ENCODE measurements at places on chromosomes 12 and 14. TPM values are rescaled to one million over a fixed set of nuclear protein-coding genes. Genes with fewer than 3 reads are reported as not detected.

GRCh38 chr14:92500491-92500941 is 13.1 kb upstream of the RIN3 start:
- no peak overlapping the region for H3K27ac ChIP-seq
- no peaks in the 10 kb centered on the region for H3K36me3 ChIP-seq
- H3K4me1 ChIP-seq, result no peaks in the 10 kb centered on the region
- no peak overlapping the region for H3K4me3 ChIP-seq
- peaks cover 5% of the 10 kb centered on the region for H3K27me3 ChIP-seq

GRCh38 chr12:7150841-7151240 is 20.7 kb downstream of the CLSTN3 start:
- H3K27me3 ChIP-seq, result no peaks in the 10 kb centered on the region
- DNase-seq, result no peak
- H3K27ac ChIP-seq, result no peak overlapping the region
- no peaks in the 10 kb centered on the region for H3K4me1 ChIP-seq

Gene SLCO1B1
- total RNA-seq, result not detected

Gene GPRC5D
- not detected for total RNA-seq

Gene RPL10L
- not detected for total RNA-seq

Measured in stomach (tissue), 19 donors.